Activated CD4-positive, CD25-positive, alpha-beta regulatory T cell treated with anti-CD3 and anti-CD28 coated beads, Interleukin-2, amount 50 U/mL, for 16 hours (primary cell): ENCODE measurements at places on chromosomes 6 and 20.

GRCh38 chr6:16712931-16713484 lies 48.3 kb downstream of the ATXN1 start:
- DNase-seq = no peak

- no peak for DNase-seq
Measured at GRCh38 chr20:51309128-51309527, 233.4 kb downstream of the NFATC2 start.

DNA sequence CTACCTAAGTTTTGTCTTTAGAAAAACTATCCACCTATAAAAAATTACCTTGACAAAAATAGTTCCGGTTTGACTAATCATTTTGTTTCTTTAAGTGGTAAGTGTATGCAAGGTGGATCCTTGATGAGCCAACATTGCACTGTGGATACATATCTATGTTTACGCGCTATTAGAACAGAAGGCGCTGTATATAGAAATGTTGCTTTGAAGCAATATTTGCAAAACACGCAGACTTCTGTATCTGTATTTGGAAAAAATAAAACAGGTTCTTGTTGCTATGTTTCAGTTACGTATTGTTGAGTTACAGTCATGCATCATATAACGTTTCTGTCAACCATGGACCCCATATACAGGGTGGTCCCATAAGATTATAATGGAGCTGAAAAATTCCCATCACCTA lies 4.2 kb downstream of the SCAND1 start:
- no peak for DNase-seq

DNA sequence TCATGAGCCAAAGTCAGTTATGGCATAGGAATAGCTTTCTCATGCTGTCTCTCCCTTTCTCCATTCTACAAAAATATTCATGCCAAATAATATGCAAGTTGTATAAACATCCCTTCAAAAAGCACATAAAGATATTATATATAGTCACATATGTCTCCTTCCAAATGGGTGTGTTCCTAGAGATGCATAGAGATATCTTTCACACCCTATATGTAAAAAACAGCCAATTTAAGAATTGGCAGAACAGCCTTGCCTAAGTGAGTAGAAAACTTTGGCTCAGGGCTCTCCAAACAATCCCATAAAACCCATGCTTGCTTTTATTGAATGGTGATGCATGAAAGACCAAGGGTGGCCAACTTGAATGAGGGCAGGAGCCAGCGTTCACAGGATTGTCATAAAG lies 274.7 kb upstream of the SUPT3H start:
- no peak for DNase-seq
